ENCODE measurements at places on chromosomes 13 and 19.

DNA sequence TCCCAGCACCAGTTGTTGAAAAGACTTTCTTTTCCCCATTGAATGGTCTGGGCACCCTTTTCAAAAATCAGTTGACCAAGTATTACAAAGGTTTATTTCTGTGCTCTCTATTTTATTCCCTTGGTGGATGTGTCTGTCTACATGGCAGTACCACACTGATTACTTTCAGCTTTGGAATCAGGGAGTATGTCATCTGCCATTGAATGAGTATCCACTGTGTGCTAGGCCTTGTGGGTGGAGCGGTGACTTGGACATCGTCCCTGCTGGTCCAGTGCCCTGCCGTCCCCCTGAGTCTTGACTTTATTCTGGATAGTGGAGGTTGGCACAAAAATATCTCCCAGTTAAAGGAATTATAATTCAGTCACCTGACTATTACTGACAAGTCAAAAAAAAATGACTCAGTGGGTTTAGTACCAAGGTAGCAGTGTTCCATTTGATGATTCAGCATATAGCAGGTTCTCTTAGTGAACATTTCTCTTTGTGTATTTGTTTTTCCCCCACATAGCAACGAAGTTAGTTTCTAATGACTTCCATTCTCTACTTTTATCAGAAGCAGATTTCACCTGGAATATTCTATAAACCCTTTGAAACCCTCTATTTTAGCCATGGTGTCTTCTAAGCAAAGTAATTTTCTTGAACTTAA, 3.9 kb downstream of the UPF3A start:
- peaks cover 15% of the 10 kb centered on the region for H3K4me1 ChIP-seq
- H3K36me3 ChIP-seq: no peaks in the 10 kb centered on the region
- no peak overlapping the region for H3K27ac ChIP-seq
- no peaks in the 10 kb centered on the region for H3K27me3 ChIP-seq

- H3K27me3 ChIP-seq: no peaks in the 10 kb centered on the region
- DNase-seq: no peak
- no peak overlapping the region for H3K4me3 ChIP-seq
- H3K4me1 ChIP-seq: no peaks in the 10 kb centered on the region
- H3K27ac ChIP-seq: no peak overlapping the region
Observed at GRCh38 chr13:42388326-42388725, 116.4 kb downstream of the AKAP11 start.

- no peaks in the 10 kb centered on the region for H3K4me1 ChIP-seq
- DNase-seq: no peak
- no peaks in the 10 kb centered on the region for H3K36me3 ChIP-seq
Observed at GRCh38 chr13:102240110-102240509, 161.7 kb downstream of the FGF14 start.

DNA sequence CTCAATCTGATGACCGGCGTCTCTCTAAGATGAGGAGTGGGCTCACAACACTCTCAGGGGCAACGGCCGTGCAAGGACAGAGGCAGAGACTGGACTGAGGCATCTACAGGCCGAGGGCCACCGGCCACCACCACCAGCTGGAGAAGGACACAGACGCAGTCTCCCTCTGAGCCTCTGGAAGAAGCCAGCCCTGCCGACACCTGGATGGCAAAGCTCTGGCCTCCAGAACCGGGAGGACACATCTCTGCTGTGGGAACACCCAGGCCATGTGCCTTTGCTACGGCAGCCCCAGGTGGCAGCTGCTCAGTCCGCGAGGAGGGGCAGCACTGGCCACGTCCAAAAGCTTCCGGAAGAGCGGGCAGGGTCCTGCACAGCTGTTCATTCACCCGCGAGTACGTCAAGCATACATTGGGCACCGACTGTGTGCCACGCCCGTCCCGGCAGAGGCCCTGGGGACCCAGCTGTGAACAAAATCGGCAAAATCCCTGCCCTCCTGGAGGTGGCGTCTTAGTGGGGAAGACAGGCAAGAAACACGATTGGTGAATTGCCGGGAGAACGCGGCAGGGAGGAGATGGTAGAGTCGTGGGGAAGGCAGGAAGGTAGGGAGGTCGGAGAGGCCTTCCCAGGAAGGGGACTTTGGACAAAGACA, 17.1 kb downstream of the C2CD4C start:
- no peak overlapping the region for H3K4me3 ChIP-seq
- H3K27ac ChIP-seq: no peak overlapping the region
- H3K4me1 ChIP-seq: no peaks in the 10 kb centered on the region
- no peak for DNase-seq

DNA sequence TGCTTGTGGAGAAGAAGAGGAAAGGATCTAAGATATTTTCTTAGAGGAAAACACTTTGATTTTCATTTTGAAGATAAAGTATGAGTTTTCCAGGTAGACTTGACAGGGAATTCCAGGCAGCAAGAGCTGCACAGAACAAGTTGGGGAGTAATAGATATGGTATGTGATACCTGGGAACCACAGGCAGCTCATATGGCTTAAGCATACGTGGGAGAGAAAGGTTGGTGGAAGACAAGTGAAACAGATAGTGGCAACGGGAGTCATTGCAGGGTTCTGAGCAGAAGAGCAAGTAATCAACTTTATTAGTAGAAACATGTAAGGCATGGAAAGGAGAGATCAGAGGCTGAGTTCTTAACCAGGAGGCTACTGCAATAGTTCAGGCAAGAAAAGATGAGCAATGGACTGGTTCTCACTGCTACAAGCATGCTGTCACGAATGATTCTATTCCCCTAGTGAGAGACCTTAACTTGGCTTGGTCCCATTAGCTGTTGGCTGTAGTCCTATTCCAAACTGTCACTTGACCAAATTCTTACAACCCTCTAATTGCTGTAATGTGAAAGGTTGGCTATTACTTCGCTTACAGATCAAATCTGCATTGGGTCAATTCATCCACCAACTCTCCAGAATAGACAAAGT, 217.9 kb downstream of the VWA8 start:
- H3K4me3 ChIP-seq: no peak overlapping the region
- no peaks in the 10 kb centered on the region for H3K36me3 ChIP-seq
- no peaks in the 10 kb centered on the region for H3K27me3 ChIP-seq
- H3K4me1 ChIP-seq: no peaks in the 10 kb centered on the region

DNA sequence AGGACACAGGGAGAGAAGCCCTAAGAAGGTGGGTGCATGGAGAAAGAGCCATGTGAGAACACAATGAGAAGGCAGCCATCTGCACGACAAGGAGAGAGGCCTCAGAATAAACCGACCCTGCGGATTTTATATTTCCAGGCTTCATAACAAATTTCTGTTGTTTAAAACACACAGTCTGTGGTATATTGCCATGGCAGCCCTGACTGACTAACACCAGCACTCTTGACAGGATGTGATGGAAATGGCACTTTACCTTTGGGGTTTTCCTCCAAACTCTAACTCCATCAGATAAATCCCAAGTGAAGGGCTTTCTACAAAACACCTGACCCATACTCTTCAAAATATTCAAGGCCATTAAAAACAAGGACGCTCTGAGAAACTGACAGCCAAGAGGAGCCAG, 13.2 kb upstream of the MED4 start:
- no peaks in the 10 kb centered on the region for H3K4me1 ChIP-seq
- no peak overlapping the region for H3K4me3 ChIP-seq
- no peak for DNase-seq
- no peaks in the 10 kb centered on the region for H3K36me3 ChIP-seq
- no peaks in the 10 kb centered on the region for H3K27me3 ChIP-seq

GRCh38 chr19:42121036-42121621, 11.1 kb downstream of the POU2F2 start:
- no peaks in the 10 kb centered on the region for H3K27me3 ChIP-seq

- H3K4me3 ChIP-seq: no peak overlapping the region
- DNase-seq: no peak
- H3K36me3 ChIP-seq: no peaks in the 10 kb centered on the region
- no peak overlapping the region for H3K27ac ChIP-seq
- peaks cover 7% of the 10 kb centered on the region for H3K4me1 ChIP-seq
Observed at GRCh38 chr19:35260694-35261304, 8.0 kb upstream of the USF2 start.

DNA sequence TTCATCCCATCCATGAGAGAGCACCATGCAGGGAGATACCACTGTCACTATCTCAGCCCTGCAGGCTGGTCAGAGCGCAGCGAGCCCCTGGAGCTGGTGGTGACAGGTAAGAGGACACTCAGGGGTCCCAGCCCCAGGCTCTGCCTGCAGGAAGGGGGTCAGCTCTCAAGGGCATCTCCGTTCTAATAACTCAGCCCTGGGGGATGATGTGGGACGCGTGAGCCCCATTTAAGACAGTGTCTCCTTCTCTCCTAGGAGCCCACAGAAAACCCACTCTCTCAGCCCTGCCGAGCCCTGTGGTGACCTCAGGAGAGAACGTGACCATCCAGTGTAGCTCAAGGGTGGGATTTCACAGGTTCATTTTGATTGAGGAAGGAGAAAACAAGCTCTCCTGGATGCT, 15.5 kb upstream of the KIR3DL3 start:
- H3K36me3 ChIP-seq: no peaks in the 10 kb centered on the region
- no peaks in the 10 kb centered on the region for H3K4me1 ChIP-seq
- no peak overlapping the region for H3K27ac ChIP-seq
- no peaks in the 10 kb centered on the region for H3K27me3 ChIP-seq
- DNase-seq: no peak

- H3K36me3 ChIP-seq: no peaks in the 10 kb centered on the region
- H3K27ac ChIP-seq: no peak overlapping the region
- DNase-seq: no peak
Observed at GRCh38 chr13:110812869-110813645, 99.6 kb downstream of the ING1 start.

GRCh38 chr13:114107686-114108081, 24.7 kb downstream of the RASA3 start:
- no peaks in the 10 kb centered on the region for H3K27me3 ChIP-seq
- H3K4me3 ChIP-seq: no peak overlapping the region
- H3K4me1 ChIP-seq: peaks cover 10% of the 10 kb centered on the region
- no peak overlapping the region for H3K27ac ChIP-seq

DNA sequence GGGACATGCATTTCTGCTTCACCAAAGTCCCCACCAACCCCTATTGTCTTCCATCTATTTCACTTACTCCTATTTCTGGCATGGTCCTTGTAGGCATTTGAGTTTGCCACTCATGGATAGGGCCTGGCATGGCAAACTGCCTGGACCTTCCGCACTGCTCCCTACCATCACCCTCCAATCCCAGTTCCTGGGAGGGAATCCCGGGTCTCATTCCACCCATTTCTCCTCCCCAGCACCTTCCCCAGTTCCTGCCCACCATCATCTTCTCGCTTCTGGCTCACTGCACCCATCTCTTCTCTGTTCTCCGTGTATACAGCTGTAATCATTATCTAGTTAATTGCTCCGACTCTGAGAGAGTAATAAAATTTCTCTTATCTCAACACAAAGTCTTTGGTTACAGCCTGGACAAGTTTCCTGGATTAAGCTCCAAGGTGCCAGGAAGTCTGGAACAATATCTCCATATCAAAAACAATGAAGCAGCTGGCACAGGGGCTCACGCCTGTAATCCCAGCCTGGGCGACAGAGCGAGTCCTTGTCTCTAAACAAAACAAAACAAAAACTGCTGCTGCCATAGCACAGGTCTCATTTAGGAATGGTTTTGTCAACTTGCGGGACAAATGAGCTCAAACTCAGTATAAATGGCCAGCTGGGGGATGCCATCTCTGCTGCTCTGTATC, 17.0 kb upstream of the COX7A1 start:
- no peaks in the 10 kb centered on the region for H3K27me3 ChIP-seq
- peaks cover 12% of the 10 kb centered on the region for H3K4me1 ChIP-seq
- no peaks in the 10 kb centered on the region for H3K36me3 ChIP-seq
- no peak overlapping the region for H3K4me3 ChIP-seq

DNA sequence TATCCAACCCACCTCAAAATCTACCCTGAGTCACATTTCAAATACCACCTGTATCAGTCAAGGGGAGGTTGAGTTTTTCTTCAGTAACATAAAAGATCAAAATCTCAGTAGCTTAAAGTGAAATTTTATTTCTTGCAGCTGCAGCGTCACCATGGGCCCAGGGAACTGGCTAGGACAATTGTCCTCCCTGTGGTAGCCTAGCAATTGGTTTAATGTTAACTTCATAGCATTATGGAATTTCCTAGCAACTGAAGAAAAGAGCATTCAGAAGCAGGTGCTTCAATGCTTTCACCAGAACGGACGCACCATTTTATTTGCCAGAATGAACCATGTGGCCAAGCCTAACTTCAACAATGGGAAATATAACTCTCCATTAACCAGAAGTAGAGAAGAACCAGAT, 359.3 kb upstream of the TSHZ3 start:
- H3K36me3 ChIP-seq: no peaks in the 10 kb centered on the region
- no peak for DNase-seq
- no peaks in the 10 kb centered on the region for H3K4me1 ChIP-seq
- H3K4me3 ChIP-seq: no peak overlapping the region

GRCh38 chr19:40576151-40576584, 505 bp upstream of the SHKBP1 start:
- H3K36me3 ChIP-seq: no peaks in the 10 kb centered on the region
- H3K4me3 ChIP-seq: peak overlapping the region; percentile 63
- H3K27ac ChIP-seq: no peak overlapping the region
- no peaks in the 10 kb centered on the region for H3K4me1 ChIP-seq

- no peaks in the 10 kb centered on the region for H3K4me1 ChIP-seq
- H3K4me3 ChIP-seq: no peak overlapping the region
- peak overlapping the region; percentile 63 for H3K27ac ChIP-seq
- no peaks in the 10 kb centered on the region for H3K36me3 ChIP-seq
- peaks cover 28% of the 10 kb centered on the region for H3K27me3 ChIP-seq
Observed at GRCh38 chr19:38355728-38356725, 18.3 kb upstream of the PSMD8 start.

GRCh38 chr13:114279758-114280355, 1.5 kb upstream of the UPF3A start:
- no peak for DNase-seq
- no peak overlapping the region for H3K4me3 ChIP-seq
- no peaks in the 10 kb centered on the region for H3K36me3 ChIP-seq
- peak overlapping the region; percentile 100 for H3K27ac ChIP-seq
- H3K27me3 ChIP-seq: no peaks in the 10 kb centered on the region

- H3K36me3 ChIP-seq: no peaks in the 10 kb centered on the region
- H3K27me3 ChIP-seq: no peaks in the 10 kb centered on the region
- no peak overlapping the region for H3K27ac ChIP-seq
- H3K4me1 ChIP-seq: peaks cover 3% of the 10 kb centered on the region
Observed at GRCh38 chr19:28999724-29000433, 213.1 kb downstream of the UQCRFS1 start.

GRCh38 chr13:56755181-56755935, 385.4 kb upstream of the PRR20A start:
- no peak overlapping the region for H3K4me3 ChIP-seq
- peak; percentile 16 for DNase-seq
- H3K27me3 ChIP-seq: no peaks in the 10 kb centered on the region
- no peaks in the 10 kb centered on the region for H3K4me1 ChIP-seq
- H3K36me3 ChIP-seq: no peaks in the 10 kb centered on the region

- no peaks in the 10 kb centered on the region for H3K36me3 ChIP-seq
- H3K27me3 ChIP-seq: peaks cover 5% of the 10 kb centered on the region
- H3K27ac ChIP-seq: no peak overlapping the region
- no peak for DNase-seq
- H3K4me3 ChIP-seq: no peak overlapping the region
- H3K4me1 ChIP-seq: peaks cover 12% of the 10 kb centered on the region
Observed at GRCh38 chr19:6105444-6105843, 4.9 kb downstream of the RFX2 start.

All from hepatocyte (in vitro differentiated cells).